ENCODE measurements at places on chromosomes 2 and 18. TPM values are rescaled to one million over a fixed set of nuclear protein-coding genes. Genes with fewer than 3 reads are reported as not detected.
A peak's percentile ranks its signal among the peaks of the same experiment; 100 is the strongest.

DNA sequence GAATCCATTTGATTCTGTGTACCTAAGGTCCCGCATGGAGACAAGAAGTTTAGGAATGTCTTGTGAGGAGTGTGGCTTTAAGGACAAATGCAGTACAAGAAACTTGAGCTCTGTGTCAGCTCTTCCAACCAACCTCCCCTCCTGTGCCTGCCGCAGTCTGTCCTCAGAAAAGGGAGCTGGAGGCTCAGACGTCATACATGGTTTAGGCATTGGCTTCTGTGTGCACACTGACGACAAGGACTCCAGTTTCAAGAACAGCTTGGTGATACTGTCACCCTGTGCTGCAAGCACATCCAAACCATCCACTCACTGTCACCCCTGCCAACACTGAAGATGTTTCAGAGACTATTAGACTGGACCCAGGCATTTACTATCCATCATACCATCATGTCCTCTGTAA, 470.4 kb downstream of the IRS1 start:
- peaks cover 4% of the 10 kb centered on the region for H3K4me1 ChIP-seq
- no peak for DNase-seq
- no peaks in the 10 kb centered on the region for H3K27me3 ChIP-seq
- H3K36me3 ChIP-seq = no peaks in the 10 kb centered on the region
- H3K4me3 ChIP-seq = no peak overlapping the region

- H3K27ac ChIP-seq = no peak overlapping the region
- H3K27me3 ChIP-seq = no peaks in the 10 kb centered on the region
- no peaks in the 10 kb centered on the region for H3K36me3 ChIP-seq
- no peak overlapping the region for H3K4me3 ChIP-seq
- DNase-seq = peak; percentile 32
These were observed 66.2 kb downstream of the HS6ST1 start for GRCh38 chr2:128252501-128252900.

GRCh38 chr2:134070281-134070741, 183.6 kb upstream of the MGAT5 start:
- no peaks in the 10 kb centered on the region for H3K27me3 ChIP-seq
- no peak for DNase-seq
- H3K27ac ChIP-seq = no peak overlapping the region
- H3K4me1 ChIP-seq = no peaks in the 10 kb centered on the region

DNA sequence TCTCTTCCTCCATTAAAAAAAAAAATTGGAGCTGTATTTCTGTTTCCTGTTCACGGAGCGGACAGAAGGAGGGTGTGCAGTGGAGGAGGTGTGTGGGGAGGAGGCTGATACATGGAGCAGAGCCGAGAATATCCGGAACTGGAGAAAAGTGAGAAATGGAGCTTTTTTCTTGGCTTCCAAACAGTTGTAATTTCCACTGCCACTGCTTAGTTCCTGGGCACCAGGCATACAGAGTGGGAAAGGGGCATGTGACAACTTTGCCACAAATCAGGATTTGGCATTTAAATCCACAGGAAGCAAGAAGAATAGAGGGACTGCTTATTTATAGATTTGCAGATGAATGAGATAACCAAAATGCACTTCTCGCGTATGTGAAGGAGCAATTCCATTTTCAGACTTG, 71.2 kb downstream of the BCL11A start:
- H3K4me1 ChIP-seq = peaks cover 2% of the 10 kb centered on the region
- no peak for DNase-seq
- no peaks in the 10 kb centered on the region for H3K36me3 ChIP-seq
- peaks cover 61% of the 10 kb centered on the region for H3K27me3 ChIP-seq

- no peaks in the 10 kb centered on the region for H3K4me1 ChIP-seq
- H3K27me3 ChIP-seq = no peaks in the 10 kb centered on the region
- H3K27ac ChIP-seq = no peak overlapping the region
- peak; percentile 59 for DNase-seq
These were observed 67.2 kb downstream of the ADI1 start for GRCh38 chr2:3451926-3452671.

PJVK gene
- 5.5 TPM for total RNA-seq

GRCh38 chr2:221225752-221226151, 346.4 kb downstream of the EPHA4 start:
- H3K4me1 ChIP-seq = no peaks in the 10 kb centered on the region
- H3K4me3 ChIP-seq = no peak overlapping the region
- no peaks in the 10 kb centered on the region for H3K36me3 ChIP-seq
- H3K27ac ChIP-seq = no peak overlapping the region
- DNase-seq = no peak
- H3K27me3 ChIP-seq = no peaks in the 10 kb centered on the region

- H3K27ac ChIP-seq = no peak overlapping the region
- H3K27me3 ChIP-seq = peaks cover 20% of the 10 kb centered on the region
- no peaks in the 10 kb centered on the region for H3K36me3 ChIP-seq
- H3K4me3 ChIP-seq = no peak overlapping the region
- H3K4me1 ChIP-seq = peaks cover 7% of the 10 kb centered on the region
These were observed 61.7 kb downstream of the HS1BP3 start for GRCh38 chr2:20588918-20589871.

DNA sequence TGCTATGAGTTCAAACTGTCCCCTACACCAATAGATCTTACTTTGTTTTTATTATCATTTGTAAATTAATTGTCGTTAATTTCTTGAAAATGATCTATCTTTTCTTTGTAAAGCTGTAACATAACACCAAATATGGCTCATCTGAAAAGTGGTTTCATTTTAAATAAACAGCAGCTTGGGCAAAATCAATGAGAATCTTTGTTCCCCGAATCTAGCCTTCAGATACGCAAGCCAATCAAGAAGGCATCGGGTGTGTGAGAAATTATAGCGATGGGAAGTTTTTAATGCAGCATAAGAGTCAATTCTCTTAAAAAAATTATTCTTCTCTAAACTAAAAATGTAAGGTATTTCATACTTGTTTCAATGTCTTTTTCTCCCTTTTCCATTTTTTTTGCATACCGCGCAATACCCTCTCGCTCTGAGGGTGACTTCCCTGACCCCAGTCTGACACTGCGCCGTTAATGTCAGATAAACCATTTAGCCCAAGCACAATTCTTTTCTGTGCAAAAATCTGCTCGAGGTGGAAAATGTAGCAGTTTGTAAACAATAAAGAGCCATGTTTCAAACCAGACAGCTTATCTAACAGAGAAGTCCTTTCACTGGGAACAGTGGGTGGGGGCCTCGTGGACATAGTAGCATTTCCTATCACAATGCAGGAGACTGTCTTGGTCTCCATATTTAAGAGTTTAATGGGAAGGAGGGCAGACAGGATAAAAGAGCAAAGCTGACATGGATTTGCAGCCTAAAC, 129.4 kb downstream of the TCF4 start:
- H3K4me1 ChIP-seq = no peaks in the 10 kb centered on the region
- peak overlapping the region; percentile 76 for H3K27ac ChIP-seq
- H3K36me3 ChIP-seq = no peaks in the 10 kb centered on the region
- no peak overlapping the region for H3K4me3 ChIP-seq

DNA sequence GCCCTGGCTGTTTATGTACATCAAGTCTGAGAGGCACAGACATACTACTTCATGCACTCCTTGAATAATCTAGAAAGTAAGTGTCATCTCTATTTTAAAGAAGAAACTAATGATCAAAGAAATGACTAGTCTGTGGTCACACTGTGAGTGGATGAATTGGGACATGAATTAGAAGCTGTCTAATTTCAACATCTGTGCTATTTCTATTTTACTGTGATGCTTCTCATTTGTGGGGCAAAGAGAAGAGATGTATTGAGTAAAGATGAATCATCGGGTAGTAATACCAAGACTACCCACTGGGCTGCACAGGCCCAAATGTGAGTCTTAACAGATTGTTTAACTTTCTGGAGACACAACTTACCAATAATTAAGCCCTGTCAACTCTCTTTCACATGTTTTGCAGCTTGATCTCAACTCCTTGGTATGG, 42.4 kb upstream of the MTIF2 start:
- H3K27me3 ChIP-seq = no peaks in the 10 kb centered on the region
- H3K27ac ChIP-seq = no peak overlapping the region
- H3K4me1 ChIP-seq = no peaks in the 10 kb centered on the region
- H3K36me3 ChIP-seq = peaks cover 83% of the 10 kb centered on the region

- peak; percentile 26 for DNase-seq
- no peak overlapping the region for H3K4me3 ChIP-seq
- no peaks in the 10 kb centered on the region for H3K4me1 ChIP-seq
- no peak overlapping the region for H3K27ac ChIP-seq
- no peaks in the 10 kb centered on the region for H3K27me3 ChIP-seq
These were observed 221.5 kb downstream of the SH3RF3 start for GRCh38 chr2:109350526-109350925.

CTAGE1 gene
- total RNA-seq = not detected

CCT7 gene
- 419 TPM for total RNA-seq

MC2R gene
- total RNA-seq = not detected

DNA sequence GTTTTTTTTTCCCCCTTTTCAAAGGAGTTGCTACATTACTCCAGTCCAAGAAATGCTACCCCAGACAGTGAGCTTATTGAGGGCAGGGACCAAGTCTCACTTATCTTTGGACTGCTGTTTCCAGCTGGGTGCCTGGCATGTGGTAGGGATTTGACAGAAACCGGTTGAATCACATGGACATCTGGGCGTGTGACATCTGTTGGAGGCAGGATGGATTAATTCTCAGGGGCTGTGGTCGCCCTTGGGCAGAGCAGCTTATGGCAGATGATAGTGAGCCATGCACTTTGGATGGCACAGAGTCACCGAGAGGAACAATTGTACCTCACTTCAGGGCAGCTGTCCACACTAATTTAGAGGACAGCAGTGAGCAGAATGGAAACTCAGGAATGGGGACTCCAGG, 254.6 kb upstream of the ID2 start:
- H3K4me1 ChIP-seq = no peaks in the 10 kb centered on the region
- H3K27me3 ChIP-seq = no peaks in the 10 kb centered on the region
- peak; percentile 20 for DNase-seq
- no peaks in the 10 kb centered on the region for H3K36me3 ChIP-seq
- H3K4me3 ChIP-seq = no peak overlapping the region
- no peak overlapping the region for H3K27ac ChIP-seq

DNA sequence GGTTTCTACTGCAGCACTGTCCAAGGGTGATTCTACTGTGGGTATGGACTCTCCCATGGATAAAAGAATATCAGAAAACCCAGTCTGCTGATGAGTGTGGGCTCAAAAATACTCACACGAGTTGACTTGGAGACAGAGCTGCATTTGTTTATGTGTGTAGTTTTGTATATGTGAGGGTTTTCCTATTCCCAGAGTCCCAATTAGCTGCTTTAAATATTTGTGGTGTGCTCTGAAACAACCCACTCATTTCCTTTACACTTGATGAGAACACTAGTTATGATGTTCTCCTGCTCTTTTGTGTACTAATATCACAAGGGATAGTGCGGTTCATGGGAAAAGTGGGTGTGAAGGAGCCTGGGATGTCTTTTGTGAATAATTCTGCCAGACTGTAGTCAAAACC, 337.3 kb downstream of the PLCL1 start:
- H3K4me3 ChIP-seq = no peak overlapping the region
- H3K27ac ChIP-seq = no peak overlapping the region
- H3K27me3 ChIP-seq = no peaks in the 10 kb centered on the region

DNA sequence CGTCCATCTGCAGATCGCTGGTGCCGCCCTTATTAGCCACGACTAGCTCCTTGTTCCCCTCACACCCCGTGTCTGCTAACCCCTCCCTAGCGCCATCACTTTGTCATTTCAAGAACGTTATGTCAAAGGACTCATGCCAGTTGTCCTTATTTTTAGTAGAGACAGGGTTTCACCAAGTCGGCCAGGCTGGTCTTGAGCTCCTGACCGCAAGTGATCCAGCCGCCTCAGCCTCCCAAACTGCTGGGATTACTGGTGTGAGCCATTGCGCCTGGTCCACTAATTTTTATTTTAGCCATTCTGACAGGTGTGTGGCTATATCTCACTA, 138.9 kb upstream of the HDAC4 start:
- no peaks in the 10 kb centered on the region for H3K4me1 ChIP-seq
- no peak for DNase-seq
- H3K27me3 ChIP-seq = no peaks in the 10 kb centered on the region

All from endodermal cell (in vitro differentiated cells).